Central memory CD8-positive, alpha-beta T cell (primary cell): ENCODE measurements at places on chromosomes 6 and 20.

GRCh38 chr20:330233-331149 lies 5.1 kb downstream of the SOX12 start:
- peak; percentile 49 for DNase-seq

- DNase-seq, result no peak
These were observed 108.2 kb upstream of the NFATC2 start for GRCh38 chr20:51650685-51651134.

DNA sequence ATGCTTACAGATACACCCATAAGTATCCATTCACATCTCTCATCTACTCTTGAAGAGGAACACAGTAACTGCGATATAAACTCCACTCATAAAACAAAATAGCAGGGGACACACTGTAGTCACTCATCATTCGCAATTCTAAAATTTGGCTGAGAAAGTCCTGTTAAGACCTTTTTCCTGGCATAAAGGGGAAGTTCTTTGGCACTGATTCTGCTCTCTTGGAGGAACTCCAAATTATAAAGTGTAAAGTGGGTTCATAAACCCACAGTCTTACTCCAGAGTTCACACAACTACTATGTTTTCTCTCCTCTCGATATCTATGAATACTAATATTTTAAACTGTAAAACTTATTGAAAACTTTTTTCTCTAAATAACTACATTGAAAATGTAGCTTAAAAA lies 80.6 kb downstream of the ADGB start:
- no peak for DNase-seq

GRCh38 chr6:47147836-47148344 lies 105.8 kb upstream of the ADGRF1 start:
- DNase-seq, result no peak

GRCh38 chr6:167669553-167669849 lies 157.2 kb upstream of the AFDN start:
- DNase-seq, result no peak

GRCh38 chr20:47951521-47951971 lies 166.3 kb upstream of the SULF2 start:
- DNase-seq, result no peak

GRCh38 chr6:142474531-142475289 lies 172.9 kb downstream of the ADGRG6 start:
- DNase-seq, result no peak

GRCh38 chr20:14259689-14260088 lies 77.7 kb downstream of the FLRT3 start:
- DNase-seq, result no peak

GRCh38 chr6:149277621-149278020 lies 39.9 kb upstream of the TAB2 start:
- no peak for DNase-seq

DNA sequence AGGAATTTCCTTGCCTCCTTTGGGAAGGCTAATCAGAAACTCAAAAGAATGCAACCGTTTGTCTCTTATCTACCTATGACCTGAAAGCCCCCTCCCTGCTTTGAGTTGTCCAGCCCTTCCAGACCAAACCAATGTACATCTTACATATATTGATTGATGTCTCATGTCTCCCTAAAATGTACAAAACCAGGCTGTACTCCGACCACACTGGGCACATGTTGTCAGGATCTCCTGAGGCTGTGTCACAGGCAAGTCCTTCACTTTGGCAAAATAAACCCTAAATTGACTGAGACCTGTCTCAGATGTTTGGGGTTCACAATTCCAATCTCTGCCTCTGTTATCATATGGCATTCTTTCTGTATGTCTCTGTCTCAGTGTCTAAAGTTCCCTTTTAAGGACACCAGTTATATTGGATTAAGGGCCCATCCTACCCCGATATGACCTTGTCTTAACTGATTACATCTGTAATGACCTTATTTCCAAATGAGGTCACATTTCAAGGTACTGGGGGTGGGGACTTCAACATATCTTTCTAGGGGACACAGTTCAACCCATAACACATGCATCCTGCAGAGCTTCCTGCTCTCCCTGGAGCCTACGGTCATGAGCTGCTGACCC lies 513.5 kb upstream of the JARID2 start:
- no peak for DNase-seq

- no peak for DNase-seq
These were observed 34.2 kb upstream of the KCNK5 start for GRCh38 chr6:39263303-39264037.

DNA sequence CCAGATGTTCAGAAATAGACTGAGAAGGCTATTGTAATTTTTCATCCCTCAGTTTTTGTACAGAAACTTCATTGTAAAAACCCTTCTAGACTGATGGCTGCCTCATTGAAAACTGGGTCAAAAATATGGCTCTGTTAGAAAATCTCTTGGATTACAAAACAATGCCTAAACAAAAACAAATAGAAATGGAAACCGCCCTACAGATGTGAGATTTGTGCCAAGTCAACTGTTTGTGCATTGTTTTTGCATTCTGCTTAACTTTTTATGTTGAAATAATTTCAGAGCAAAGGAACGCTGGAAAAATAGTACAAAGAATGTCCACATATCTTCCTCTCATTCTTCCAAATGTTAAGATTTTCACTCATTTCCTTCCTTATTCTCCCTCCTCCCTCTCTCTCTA lies 425.1 kb downstream of the FOXA2 start:
- DNase-seq, result no peak

GRCh38 chr20:34045294-34045693 lies 51.6 kb downstream of the RALY start:
- no peak for DNase-seq

DNA sequence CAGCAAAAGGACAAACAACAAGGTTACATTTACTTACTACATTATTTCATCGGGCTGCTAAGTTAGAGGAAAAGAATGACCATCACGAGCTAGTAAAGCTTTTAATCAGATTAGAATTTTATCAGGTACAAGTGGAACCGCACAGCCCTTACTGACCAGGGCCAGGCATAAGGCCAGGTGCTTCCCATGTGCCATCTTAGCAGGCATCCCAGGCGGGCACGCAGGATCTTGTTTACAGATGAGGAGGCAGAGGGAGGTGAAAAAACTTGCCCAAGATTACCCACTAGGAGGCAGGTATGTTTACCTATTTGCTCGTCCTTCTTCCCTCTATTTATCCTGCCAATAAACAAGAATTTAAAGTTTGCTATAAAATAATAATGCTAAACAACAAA lies 10.7 kb downstream of the EZR start:
- no peak for DNase-seq

DNA sequence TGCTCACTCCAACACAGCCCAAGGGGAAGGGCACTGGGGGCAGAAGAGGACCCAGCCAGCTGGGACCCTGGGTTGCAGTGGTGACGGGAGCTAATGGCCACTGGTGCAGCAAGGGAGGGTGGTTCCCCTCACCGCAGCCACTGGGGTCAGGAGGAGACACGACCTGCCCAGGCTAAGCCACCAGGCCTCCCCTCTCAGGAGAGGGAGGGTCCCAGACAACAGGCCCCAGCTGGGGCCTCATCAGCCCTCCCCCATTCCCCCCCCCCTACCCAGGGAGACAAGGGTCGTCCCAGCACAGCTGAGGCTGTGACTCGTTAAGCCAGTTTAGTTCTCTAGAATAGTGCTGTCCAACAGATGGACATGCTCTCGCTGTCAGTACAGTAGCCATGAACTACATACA lies 17.3 kb upstream of the MATN4 start:
- no peak for DNase-seq

GRCh38 chr20:37841971-37842370 lies 61.0 kb upstream of the VSTM2L start:
- no peak for DNase-seq

DNA sequence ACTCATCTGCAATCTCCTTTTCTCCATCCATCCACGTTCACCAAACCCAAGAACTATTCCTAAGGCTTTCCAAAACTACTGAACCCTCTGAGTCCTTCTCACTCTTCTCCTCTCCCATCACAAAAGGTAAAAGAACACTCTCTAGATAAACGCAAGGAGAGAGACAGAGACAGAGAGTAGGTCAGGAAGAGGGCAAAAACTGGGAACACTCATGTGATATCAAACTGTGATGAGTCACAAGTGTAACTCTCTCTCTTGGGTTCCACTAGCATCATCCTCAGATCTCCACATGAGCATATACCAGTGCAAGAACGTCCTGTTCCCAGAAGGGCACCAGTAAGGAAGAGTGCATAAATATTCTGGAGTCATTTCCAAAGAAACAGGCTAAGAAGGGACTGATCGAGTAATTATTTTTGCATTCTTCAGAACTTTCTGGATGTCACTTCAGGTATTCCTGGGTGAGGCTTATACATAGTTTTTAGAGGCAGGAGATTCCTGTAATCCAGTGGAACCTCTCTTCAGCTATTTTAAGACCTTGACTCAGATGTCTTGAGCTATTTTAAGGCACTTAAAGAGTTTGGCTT lies 47.3 kb upstream of the STXBP5 start:
- DNase-seq, result no peak

GRCh38 chr6:119173249-119174084 lies 95.0 kb upstream of the FAM184A start:
- no peak for DNase-seq

GRCh38 chr20:64006902-64007301 lies 26.0 kb downstream of the PRPF6 start:
- DNase-seq, result no peak

DNA sequence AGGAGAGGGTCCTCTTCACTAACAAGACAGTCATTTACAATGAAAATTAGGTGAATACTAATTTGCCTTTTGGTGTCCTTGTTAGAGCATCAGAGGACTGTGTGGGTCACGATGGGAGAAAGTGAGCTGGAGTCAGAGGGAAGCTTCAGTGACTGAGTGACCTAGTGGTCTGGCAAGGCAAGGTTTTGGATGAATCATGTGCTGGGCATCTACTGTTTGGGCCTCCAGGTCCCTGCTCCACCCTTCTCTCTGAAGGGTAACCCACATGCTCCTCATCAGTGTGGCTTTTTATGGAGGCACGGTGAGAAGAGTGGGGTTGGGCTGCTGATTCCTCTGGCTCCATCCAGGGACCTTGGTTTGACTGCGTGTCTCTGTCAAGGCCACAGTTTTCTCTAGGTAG lies 60.5 kb upstream of the EXOC2 start:
- DNase-seq, result no peak

GRCh38 chr6:74764486-74764885 lies 441.4 kb downstream of the COL12A1 start:
- DNase-seq, result no peak

DNA sequence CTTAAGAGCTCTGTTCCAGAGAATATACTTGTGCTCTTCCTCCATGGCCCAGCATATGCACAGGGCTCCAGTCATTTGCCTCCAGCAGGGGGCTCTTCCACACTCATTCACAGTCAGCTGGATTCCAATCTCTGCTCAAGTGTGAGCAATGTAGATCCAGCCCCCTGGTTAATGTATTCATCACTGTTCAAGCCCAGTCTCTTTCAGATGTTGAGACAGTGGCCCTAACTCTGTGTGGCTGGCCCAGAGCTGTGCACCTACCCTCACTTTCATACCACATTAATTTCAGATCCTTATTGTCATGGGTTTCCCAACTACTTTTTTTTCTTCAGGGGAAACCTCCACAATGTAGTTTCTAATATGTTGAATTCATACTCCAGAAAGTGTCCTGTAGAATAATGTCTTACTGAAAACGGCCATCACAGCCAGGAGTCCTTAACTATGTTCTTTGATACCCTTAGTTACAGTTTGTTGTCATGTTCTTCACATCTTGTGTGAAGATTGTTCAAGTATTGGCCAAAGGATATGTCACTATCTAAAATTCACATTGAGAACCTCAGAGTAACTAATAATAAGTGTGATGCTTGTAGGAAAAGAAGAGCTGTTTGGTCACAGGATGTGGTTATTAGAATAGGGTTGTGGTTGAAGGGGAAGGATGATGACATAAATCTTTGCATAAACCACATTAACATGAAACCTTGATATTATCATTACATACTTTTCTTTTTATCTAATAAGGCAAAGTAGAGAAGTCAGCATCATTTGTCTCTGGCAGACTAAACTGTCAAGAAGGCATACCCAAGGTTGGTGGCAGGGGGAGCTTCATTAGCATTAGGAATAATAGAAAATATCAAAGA lies 14.4 kb upstream of the HLA-DQA1 start:
- peak; percentile 62 for DNase-seq

DNA sequence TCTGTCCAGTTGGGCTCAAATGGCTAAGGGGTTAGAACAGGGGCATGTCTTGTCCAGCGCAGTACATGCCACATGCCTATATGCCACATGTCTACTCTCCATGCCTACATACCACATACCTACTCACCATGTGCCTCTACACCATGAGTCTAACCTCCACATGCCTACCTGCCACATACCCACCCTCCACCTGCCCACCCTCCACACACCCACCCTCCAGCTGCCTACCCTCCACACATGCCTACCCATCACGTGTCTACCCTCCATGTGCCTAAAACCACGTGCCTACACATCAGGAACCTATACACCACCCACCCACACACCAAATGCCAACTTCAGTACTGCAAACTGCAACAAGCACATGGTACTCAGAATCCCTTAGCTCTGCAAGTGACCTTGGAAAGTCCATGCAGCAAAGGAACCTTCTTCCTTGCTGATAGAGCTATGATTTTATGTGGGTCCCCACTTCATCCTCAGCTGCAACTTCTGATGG lies 113.0 kb upstream of the CST7 start:
- DNase-seq, result no peak

GRCh38 chr6:5751525-5752390 lies 255.0 kb downstream of the NRN1 start:
- no peak for DNase-seq

GRCh38 chr6:21596145-21596948 lies 2.8 kb downstream of the SOX4 start:
- DNase-seq, result no peak

GRCh38 chr20:9575836-9576235 lies 61.4 kb downstream of the LAMP5 start:
- DNase-seq, result no peak

- DNase-seq, result no peak
These were observed 90.2 kb upstream of the SULF2 start for GRCh38 chr20:47875297-47876025.

DNA sequence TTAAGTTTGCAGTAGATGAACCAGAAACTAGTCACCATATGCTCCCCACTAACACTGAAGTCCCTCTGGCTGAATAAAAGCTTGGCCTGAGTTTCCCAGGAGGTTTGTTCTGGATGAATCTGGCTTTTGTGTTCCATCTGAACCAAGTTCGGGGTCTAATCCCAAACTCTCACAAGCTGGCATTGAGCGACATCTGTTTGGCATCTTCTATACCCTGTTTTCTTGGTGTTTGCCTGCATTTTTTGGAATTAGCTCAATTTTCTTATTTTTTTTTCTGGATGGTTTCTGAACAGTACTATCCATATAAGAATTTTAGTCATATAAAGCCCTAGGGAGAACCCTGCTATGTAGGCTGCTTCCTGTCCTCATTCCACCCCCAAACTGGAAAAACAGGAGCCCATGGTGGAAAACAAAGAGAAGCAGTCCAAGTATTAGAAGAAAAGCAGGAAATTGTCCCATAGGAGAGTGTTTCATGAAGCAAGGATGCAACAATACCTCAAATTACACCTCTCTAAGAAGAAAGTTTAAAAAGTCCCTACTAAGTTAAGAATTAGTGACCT lies 737.1 kb downstream of the DHX35 start:
- no peak for DNase-seq

GRCh38 chr6:42066156-42066675 lies 15.9 kb downstream of the TAF8 start:
- DNase-seq, result no peak

- no peak for DNase-seq
These were observed 5.7 kb downstream of the STX16 start for GRCh38 chr20:58656831-58657230.
